ENCODE measurements at places on chromosomes 2 and 18.

DNA sequence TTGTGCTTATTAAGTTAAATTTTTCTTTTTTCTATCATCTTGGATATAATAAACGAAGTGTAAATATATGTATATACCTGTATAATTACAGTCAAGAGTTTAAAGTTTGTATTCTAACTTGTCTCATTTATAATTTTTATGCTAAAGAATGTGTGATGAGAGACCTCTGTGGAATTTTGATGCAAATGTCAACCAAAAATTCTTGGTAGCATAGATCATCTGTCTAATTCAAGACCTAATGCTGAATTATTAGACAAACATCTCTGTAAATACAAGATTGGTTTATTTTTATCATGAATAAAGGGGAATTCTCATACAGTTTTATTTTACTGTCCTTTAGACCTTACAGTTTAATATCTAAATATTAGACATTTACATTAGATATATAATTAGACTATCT is 149.2 kb upstream of the VWC2L start:
- no peak for DNase-seq

DNA sequence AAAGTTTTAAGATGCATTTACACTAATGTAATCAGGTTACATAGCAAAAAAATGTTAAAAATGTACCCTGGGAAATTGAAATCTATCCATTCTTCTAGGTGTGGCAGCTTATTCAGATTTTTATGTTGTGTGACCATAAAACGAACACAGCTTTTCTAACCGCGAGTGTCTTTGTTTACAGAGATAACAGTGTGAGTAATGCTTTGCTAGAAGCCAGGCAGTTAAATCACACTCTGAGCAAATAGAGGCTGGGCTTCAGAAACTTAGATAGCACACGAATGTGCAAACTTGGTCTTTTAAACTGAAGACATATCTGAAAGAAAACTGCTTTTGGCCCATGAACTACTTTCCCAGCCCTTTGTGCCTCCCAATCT is 116.1 kb downstream of the SPTBN1 start:
- no peak for DNase-seq

GRCh38 chr2:24332791-24333540 is 27.4 kb downstream of the ITSN2 start:
- DNase-seq: no peak

- DNase-seq: no peak
Observed at GRCh38 chr2:159549234-159549633, 67.1 kb downstream of the BAZ2B start.

GRCh38 chr18:44885507-44885906 is 204.8 kb downstream of the SETBP1 start:
- DNase-seq: no peak

GRCh38 chr18:3479978-3480509 is 30.1 kb downstream of the TGIF1 start:
- no peak for DNase-seq

GRCh38 chr2:65340898-65341681 is 91.3 kb downstream of the SPRED2 start:
- DNase-seq: no peak

DNA sequence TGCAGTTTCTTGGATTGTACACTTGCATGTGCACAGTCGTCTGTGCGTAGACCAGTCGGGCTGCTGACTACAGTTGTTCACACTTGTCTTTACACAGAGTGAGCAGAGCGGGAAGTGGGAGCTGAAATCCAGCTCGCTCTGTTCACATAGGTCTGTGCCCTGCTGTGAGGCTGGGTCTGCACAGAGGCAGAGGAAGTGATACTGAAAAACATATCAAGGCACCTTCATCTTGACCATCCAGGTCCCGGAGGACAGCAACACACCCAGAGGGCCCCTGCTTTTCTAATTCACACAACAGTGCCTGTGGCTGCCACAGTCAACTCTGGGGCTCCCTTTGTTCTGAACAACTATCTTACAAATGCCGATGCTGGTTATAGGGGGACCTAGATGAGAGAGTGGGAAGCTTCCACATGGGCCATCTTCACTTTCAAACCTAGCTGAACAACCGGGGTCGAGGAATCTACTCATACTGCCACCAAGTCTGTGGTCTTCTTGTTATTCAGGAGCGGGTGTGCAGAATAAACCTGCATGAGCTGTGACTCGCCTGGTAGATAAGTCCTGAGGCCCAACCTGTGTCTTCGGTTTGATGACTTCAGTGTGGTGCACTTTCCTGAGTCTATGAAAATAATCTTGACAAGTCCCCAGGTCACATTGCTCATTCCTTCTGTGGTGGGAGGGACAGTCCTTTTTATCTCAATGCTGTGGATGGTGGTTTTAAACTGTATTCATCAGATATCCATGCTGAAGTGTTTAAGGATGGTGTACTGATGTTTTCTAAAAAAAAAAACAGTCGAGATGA is 3.5 kb upstream of the ADNP2 start:
- no peak for DNase-seq

GRCh38 chr2:25388491-25388890 is 46.8 kb upstream of the DNMT3A start:
- no peak for DNase-seq

DNA sequence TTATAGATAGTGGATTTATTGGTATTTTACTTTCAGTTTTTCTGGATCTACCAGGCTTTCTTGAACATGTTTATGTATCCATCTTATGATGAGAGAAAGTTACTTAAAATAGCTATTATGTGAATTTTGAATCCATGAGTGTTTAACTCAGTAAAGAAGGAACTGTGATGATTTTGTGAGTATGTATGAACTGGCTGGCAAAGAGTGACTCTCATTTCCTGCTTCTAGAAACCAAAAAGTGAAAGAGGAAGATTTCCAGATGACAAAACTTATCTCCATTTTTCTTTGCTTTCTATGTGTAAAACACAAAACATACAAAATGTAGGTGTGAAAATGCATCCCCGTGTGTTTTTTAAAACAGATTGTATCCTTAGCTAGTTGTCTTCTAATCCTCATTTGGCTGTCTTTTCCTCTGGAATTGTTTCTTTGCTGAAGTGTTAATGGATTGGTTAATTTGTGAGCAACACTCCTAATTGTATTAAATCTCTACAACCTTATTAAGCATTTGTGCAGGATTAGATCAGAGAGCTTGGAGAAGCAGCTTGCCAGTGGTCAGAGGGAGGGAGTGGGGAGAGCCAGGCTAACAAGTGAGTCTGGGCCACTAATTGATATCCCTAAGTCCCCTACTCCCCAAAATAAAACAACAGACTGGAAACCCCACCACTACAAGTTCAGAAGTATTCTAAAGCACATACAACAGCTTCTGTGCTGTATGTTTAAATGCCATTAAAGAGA is 23.9 kb downstream of the PTPRM start:
- DNase-seq: no peak

All from GM18507 (cell line).